SK-N-SH treated with all-trans-retinoic acid at 6 μM for 48 hours (cell line): ENCODE measurements at places on chromosomes 6 and 20.
A peak's percentile ranks its signal among the peaks of the same experiment; 100 is the strongest.

GRCh38 chr6:150372051-150372450, 3.2 kb downstream of the IYD start:
- ATAC-seq: no peak

DNA sequence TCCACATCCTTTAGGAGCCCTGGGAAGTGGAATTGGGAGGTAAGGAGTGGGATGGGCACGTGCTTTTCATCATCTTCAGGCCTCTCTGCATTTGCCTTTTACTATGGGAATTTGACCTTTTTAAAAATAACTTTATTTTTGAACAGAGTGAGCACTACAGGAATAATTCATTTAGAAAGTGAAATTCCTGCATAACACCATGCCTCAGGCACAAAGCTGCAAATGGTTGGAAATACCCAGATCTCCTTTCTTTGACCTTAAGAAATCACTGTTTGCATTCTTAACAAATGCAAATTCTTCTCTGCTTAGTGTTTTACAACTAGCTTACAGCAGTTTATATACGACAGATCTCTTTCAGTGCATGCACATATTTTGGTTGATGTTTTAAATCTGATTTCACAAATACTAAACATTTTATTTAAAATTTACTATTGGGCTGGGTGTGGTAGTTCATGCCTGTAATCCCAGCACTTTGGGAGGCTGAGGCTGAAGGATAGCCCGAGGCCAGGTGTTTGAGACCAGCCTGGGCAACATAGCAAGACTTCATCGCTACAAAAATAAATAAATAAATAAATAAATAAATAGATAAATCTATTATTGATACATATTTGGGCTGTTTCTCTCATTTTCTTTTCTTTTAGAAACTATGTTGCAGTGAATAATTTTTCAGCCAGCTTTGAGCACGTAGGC, 24.5 kb downstream of the CST8 start:
- no peak for ATAC-seq

- ATAC-seq: no peak
Observed at GRCh38 chr20:62205618-62206387, 14.3 kb downstream of the HRH3 start.

DNA sequence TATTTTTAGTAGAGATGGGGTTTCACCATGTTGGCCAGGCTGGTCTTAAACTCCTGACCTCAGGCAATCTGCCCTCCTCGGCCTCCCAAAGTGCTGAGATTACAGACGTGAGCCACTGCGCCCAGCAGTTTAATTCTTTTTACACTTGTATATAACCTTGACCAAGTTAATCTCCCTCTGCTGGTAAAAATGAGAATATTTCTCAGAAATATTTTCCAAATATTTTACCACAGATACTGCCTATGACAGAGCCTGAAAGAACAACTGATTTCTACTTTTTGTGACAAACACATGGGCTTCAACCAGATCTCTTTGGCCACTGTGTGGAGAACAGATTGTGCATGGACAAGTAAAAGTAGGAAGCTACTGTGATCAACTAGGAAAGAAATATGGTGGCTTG, 21.2 kb upstream of the NHSL1 start:
- ATAC-seq: peak; percentile 83

DNA sequence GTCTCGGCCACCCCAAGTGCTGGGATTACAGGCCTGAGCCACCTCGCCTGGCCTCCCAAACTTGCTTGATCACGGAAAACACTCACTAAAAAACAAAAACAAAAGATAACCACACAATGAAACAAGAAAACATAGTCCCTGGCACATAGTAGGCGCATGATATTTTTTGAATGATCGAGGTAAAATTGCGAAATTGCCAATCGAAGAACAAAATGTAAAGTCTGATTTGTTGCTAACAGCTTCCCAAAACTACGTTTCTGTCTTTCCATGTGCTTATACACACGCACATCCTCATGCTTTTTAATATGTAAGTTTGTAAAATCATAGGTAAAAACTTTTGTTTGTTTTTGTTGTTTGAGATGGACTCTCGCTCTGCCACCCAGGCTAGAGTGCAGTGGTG, 168.5 kb upstream of the SALL4 start:
- ATAC-seq: no peak

DNA sequence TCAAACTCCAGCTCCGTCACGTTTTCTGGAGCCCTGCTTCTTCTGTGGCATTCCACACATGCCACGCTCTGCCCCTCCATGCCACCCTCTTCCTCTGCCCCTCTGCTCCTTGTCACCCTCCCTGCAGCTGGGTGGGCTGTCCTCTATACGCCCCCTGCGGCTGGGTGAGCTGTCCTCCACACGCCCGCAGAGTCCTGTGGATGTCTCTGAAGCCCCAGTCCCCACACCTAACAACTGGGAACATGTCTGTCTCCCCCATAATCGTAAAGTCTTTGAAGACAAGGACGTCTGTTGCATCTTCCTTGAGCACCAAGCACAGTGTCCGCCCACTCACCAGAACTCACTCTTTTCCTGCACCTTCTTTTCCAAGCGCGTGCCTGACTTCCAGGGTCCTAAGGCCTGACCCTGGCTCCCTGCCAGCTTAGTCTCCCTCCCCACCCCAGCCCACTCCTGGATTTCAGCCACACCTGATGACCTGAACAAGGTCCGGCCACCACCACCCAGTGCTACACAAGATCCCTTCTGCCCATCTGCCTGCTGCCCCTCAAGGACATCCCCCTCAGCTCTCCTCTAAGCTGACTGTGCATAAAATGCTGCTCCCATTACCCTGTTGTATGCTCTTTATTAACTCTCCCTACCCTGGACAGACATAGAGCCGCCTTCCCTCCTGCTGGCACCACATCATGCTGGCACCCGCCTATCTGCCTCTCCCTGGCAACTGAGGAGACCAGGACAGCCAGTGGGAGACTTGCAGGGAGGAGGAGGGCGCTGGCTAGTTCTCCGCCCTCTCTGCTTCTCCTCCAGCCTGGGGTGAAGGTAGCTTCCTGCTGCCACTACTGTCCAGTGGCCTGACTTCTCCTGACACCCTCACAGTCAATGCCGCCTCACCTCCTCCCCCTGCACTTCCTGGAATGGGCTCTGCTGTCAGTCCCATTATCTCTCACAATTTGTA, 10.7 kb upstream of the PRR18 start:
- ATAC-seq: peak; percentile 49

GRCh38 chr6:142045380-142046278, 87.1 kb upstream of the GJE1 start:
- peak; percentile 55; the same call in 2 of the 3 replicates for ATAC-seq

- ATAC-seq: peak; percentile 73
Observed at GRCh38 chr6:36949636-36950035, 4.9 kb upstream of the PI16 start.

GRCh38 chr20:48826883-48827771, 672 bp downstream of the PREX1 start:
- ATAC-seq: peak; percentile 52

DNA sequence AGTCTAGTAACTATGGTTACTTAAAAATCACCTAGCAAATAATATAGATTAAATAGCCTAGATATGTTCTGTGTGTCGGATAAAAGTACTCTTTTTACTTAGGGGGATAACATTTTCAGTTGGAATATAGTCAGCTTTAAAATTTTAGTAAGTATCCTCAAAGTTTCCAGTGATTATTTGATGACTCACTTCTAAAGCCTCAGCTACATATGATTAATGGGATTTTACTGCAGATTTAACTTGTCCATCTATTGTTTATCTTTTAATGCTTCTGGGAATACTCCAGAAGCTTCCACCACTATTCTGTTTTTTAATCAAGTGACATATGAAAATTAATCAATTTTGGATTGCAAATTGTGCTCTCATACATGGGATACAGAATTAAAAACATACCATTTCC, 8.7 kb upstream of the TENT5A start:
- peak; percentile 64 for ATAC-seq

- no peak for ATAC-seq
Observed at GRCh38 chr6:24053057-24053456, 73.0 kb upstream of the NRSN1 start.

DNA sequence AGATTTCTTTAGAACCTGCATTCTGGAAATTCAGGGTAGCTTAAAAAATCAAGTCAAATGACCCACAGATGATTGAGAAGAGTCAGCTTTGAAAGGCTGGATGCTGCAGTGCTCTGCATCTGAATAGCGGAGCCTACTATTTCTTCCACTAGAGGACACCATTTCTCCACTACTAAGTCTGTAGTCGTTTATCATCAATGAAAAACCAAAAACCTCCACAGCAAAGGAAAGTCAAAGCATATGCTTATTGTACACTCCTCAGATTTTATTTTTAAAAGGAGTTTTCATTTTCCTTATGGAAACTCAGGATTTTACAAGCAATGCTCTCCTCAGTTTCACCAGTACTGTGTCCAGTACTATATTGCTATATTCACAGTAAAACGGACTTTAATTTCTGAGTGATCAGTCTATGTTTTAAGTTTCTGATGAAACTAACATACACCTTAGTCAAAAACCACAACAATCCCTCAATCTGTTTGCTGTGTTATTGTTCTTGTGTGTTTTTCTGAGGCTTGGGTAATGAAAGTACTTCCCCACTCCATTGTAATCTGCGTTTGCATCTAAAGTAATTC, 50.5 kb upstream of the ENPP5 start:
- peak; percentile 86 for ATAC-seq

GRCh38 chr6:25534942-25535631, 116.9 kb upstream of the SCGN start:
- no peak for ATAC-seq

DNA sequence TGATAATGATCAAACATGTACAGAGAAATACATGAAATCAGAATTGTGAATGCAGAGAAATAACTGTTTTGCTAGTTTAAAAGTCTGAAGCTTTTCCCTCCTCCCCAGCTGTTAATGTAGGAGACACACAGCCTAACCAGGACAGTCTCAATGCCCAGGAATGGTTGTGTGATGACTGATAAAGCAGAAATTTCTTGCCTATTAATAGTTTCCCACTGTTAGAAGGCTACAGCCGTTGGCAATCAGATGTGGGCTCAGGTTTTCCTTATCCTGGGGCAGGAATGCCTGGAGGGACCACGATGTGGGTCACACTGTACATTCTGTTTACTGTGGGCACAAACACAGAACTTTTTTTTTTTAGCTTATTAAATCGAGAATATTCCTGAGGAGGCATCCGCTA, 1.9 kb downstream of the PPP1R3D start:
- ATAC-seq: no peak

- 0 out of 3 replicates have a peak, but pooled peaks have one; percentile 16 for ATAC-seq
Observed at GRCh38 chr6:111722179-111722731, 116.6 kb upstream of the TRAF3IP2 start.

DNA sequence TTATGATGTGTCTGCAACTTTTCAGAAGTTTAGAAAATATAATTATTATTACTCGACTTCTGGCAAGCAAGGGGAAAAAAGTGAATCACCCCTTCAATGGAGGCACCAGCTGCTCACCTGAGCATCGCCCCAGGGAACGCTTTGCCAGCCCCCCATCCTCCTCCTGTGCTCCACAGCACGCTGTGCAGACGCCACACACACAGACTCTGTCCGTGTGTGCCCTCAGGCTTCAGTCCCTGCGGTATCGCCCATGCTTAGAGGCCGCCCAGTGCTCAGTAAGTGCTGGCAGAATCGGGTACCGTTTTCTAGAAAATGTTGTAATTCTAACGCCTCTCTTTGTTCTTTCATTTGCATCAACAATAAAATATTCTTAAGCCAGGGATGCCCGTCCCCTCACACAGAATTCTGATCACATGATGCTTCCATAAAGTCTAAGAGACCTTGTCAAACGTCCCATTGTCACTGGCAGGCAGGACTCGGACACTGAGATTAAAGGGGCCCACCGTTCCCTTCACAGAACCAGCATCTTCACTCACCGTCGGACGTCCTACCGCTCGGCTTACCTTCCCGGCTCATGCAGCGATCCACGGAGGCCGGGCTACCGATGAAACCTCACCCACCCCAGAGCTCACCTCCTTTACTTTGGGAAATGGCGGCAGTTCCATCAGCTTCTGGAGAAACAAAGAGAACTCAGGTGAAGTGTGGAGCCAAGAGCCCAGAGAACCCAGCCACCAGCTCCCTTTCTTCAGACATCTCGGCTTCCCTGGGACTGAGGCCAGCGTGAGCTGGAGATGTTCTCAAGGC, 105.5 kb downstream of the DLL1 start:
- ATAC-seq: no peak

DNA sequence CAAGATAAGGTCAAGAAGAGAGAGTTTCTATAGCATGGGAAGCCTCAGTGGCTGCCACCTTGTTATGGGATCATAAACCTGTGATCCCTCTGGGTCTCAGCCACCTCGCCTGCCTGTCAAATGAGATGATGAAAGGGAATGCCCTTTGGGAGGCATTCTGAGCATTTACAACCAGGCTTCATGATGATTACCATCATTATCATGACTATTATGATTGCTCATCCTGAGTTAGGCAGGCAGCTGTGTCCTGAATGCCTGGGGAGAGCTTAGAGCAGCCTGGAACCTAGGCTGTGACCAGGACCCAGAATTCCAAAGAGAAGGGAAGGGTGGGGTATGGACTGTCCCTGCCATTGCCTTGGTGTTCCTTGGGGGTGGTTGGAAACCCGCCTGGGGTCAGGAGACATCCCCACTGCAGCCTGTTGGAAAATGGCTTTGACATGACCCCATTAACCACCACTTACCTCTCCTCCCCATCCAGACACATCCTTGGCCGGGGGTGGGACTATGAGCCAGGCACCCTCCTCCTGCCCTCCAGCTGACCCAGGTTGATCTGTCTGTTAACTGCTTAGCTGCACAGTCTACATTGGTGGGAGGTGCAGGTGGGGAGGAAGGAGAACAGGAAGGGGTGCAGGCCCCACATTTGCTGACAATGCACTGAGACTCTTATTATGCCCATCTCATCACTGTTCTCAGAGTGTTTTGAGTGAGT, 51.9 kb downstream of the LRFN2 start:
- ATAC-seq: no peak

- no peak for ATAC-seq
Observed at GRCh38 chr6:3147914-3148757, 9.2 kb downstream of the TUBB2A start.

- ATAC-seq: no peak
Observed at GRCh38 chr6:158344534-158344933, 32.3 kb downstream of the TULP4 start.

GRCh38 chr6:92121228-92121627, 1298.1 kb downstream of the EPHA7 start:
- no peak for ATAC-seq

DNA sequence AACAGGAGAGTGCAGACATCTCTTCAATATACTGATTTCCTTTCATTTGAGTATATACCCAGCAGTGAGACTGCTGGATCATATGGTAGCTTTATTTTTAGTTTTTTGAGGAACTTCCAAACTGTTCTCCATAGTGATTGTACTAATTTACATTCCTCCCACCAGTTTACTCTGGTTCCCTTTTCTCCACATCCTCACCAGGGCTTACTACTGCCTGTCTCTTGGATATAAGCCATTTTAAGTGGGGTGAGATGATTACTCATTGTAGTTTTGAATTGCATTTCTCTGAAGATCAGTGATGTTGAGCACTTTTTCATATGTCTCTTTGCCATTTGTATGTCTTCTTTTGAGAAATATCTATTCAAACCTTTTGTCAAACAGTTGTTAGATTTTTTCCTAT, 64.9 kb upstream of the HMGCLL1 start:
- no peak for ATAC-seq

- no peak for ATAC-seq
Observed at GRCh38 chr6:46899659-46900058, 22.1 kb downstream of the ADGRF5 start.

GRCh38 chr20:49043000-49043399, 3.1 kb upstream of the CSE1L start:
- no peak for ATAC-seq
